ENCODE measurements at places on chromosomes 12 and 14.

DNA sequence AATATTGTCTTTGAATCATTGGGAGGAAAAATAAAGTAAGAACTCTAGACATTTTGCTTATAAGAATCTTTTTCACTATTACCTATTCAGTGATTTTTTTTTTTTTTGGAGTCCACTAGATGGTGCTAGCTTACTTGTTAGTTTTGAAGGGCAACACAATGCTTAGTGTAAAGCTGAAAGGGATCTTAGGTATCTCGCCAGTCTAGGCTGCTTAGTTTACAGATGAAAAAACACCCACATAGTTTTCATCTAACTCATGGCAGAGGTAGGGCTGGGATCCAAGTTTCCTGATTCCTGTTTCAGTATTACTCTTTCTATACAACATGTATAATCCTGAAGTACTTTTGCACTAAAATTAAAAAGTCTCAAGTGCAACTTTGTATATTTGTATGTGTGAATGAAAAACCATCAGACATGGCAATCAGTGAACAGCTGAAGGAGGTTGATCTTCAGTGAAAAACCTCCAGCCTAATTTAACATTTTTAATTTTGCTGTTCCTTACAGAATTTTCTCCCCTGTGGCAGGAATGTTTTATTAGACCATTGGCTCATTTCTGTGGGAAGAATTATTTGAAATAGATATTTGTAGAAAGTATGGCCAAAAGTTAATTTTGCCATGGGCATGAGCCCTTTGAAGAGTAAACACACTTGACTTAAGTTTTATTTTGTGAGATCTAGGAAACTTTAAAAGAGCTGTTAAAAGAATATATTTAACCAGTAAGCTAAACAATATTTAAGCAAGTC lies 40.7 kb downstream of the LRRIQ1 start:
- no peak for DNase-seq

GRCh38 chr12:31895449-31896150 lies 63.6 kb upstream of the RESF1 start:
- peak; percentile 43 for DNase-seq

- no peak for DNase-seq
These were observed 81.4 kb downstream of the BBS10 start for GRCh38 chr12:76266797-76267196.

GRCh38 chr12:45122768-45123380 lies 72.0 kb upstream of the DBX2 start:
- DNase-seq: no peak

DNA sequence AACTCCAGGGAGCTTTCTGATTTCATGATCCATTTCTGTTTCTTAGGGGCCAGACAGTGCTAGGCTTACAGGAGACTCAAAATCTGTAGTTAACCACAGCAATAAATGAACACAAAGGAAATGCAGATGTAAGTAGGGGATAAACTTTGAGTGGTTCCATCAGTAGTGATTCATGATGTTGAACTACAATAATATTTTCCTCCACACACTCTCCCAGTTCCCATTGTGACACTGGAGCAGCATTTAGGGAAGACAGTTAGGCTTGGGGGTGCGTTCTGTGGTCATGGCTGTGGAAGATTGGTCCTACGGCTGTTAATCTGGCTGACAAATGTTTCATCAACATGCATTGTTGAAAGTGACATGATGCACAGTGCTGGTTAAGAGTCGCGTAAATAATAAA lies 66.9 kb downstream of the HMGA2 start:
- no peak for DNase-seq

DNA sequence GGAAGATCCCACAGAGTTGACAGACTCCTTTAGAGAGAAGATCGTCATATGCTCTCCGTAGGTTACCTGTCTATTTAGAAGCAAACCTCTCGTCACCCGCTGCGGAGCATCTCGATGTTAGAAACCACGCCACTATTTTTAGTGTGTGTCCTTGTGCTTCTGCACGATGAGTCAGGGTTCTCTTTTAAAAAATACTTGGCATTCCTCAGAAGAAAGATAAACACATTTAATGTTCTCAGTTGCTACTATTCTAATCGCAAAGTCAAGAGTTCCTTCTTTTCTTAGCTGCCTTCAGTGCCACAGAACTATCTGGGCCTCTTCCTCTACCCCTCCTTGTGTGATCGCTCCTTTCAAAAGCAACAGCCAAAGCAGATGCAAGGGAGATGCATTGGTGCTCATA lies 192.4 kb downstream of the PELI2 start:
- DNase-seq: no peak

- no peak for DNase-seq
These were observed 957.5 kb downstream of the SLC6A15 start for GRCh38 chr12:83954956-83955601.

DNA sequence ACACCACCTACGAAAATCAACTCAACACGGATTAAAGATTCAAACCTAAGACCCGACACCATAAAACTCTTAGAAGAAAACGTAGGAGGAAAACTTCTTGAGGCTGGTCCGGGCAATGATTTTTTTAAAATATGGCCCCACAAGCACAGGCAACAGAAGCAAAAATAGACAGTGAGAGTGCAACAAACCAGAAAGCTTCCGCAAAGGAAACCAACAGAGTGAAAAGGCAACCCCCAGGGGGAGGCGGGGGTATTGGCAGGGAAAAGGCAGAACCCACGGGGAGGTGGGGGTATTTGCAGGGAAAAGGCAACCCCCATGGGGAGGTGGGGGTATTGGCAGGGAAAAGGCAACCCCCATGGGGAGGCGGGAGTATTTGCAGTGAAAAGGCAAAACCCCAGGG lies 20.5 kb upstream of the FBRSL1 start:
- DNase-seq: no peak

GRCh38 chr14:24307156-24307574 lies 612 bp downstream of the CIDEB start:
- no peak for DNase-seq

DNA sequence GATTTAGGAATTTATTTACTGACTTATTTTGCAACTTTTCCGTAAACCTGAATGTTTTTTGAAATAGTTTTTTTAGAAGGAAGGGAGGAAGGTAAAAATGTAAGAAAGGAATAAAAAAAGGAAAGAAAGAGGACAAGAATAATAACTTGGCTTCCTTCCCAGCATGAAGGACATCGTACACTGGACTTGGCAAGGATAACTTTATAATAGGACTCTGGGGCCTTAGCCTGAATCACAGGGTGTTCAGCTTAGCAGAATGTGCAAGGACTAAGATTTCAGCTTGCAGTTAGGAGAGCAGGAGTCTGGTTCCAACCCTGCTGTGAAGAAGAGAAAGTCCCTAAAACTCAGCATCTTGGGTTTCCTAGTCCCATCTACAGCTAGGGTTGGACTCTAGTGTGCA lies 1053.3 kb downstream of the VRK1 start:
- no peak for DNase-seq

GRCh38 chr12:21819236-21819635 lies 44.7 kb upstream of the KCNJ8 start:
- no peak for DNase-seq

GRCh38 chr12:130752692-130753230 lies 36.7 kb upstream of the RIMBP2 start:
- DNase-seq: no peak

GRCh38 chr14:28057359-28058296 lies 709.0 kb upstream of the FOXG1 start:
- DNase-seq: no peak

All from activated CD8-positive, alpha-beta memory T cell treated with anti-CD3 and anti-CD28 coated beads, Interleukin-2, amount 50 U/mL, for 48 hours (primary cell).